Spinal cord (tissue), 10 donors: ENCODE measurements at places on chromosomes 2 and 18. TPM values are rescaled to one million over a fixed set of nuclear protein-coding genes. Genes with fewer than 3 reads are reported as not detected.

DNA sequence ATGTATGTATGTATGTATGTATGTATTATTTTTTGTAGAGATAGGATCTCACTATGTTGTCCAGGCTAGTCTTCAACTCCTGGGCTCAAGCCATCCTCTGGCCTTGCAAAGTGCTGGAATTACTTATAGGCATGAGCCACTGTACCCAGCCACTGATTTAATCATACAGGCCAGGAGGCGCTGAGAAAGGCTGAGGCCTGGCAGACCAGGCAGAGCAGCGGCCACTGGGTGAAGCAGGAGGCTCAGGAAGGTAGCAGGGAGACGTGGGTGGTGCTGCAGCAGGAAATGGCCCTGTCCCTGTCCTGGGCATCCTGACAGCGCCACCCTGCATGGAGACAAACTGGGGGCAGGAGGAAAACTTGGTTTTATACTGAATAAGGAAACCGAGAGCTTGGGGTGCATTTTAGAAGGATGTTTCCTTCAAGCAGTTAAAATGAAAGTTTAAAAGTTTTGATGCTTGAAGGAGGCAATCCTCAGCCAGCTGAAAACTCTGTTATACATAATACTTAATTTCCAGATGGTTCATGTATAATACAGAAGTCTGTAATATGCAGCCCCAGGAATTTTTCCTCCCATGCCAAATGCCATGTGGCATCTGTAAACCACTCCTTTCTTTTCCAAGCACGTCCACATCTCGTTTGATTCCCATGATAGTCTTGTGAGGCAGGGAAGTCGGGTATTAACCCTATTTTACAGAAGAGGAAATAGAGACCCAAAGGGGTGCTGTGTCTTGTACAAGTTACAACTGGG lies 182.4 kb downstream of the CELF4 start:
- peaks cover 3% of the 10 kb centered on the region for H3K27me3 ChIP-seq
- H3K36me3 ChIP-seq, result peaks cover 6% of the 10 kb centered on the region
- no peak overlapping the region for H3K4me3 ChIP-seq
- no peak overlapping the region for H3K27ac ChIP-seq
- H3K4me1 ChIP-seq, result peaks cover 29% of the 10 kb centered on the region

VSNL1 gene
- 423 TPM for polyA plus RNA-seq

DNA sequence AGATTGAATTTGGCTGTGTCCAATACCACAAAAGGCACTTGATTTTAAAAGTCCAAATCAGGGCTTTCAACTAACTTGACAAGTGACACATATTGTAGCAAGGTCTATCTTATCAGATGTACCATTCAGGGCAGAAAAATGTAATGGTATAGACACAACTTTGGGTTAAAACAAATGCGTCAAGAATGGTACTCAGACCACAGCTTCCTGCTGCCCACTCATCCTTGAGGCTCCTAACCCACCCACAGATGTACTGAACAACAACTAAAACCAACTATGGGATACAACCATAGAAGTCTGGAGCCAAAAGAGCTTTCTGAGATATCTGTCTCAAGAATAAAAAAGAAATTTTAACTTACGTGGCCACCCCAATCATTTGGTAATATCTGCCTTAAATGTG lies 105.2 kb downstream of the RBM43 start:
- H3K27ac ChIP-seq, result no peak overlapping the region
- no peak overlapping the region for H3K4me3 ChIP-seq
- H3K27me3 ChIP-seq, result no peaks in the 10 kb centered on the region
- DNase-seq, result no peak
- H3K4me1 ChIP-seq, result no peaks in the 10 kb centered on the region

TCF23 gene
- polyA plus RNA-seq, result 0.14 TPM

- no peak for DNase-seq
- no peaks in the 10 kb centered on the region for H3K36me3 ChIP-seq
- no peaks in the 10 kb centered on the region for H3K4me1 ChIP-seq
- H3K27ac ChIP-seq, result no peak overlapping the region
These were observed 63.3 kb upstream of the STK17B start for GRCh38 chr2:196234672-196235071.

GRCh38 chr2:217952409-217952808 lies 50.4 kb downstream of the TNS1 start:
- no peak for DNase-seq
- no peak overlapping the region for H3K27ac ChIP-seq
- peaks cover 21% of the 10 kb centered on the region for H3K36me3 ChIP-seq

GRCh38 chr2:19580264-19580663 lies 221.8 kb upstream of the OSR1 start:
- H3K27me3 ChIP-seq, result no peaks in the 10 kb centered on the region
- no peak overlapping the region for H3K27ac ChIP-seq
- H3K4me1 ChIP-seq, result no peaks in the 10 kb centered on the region

DNA sequence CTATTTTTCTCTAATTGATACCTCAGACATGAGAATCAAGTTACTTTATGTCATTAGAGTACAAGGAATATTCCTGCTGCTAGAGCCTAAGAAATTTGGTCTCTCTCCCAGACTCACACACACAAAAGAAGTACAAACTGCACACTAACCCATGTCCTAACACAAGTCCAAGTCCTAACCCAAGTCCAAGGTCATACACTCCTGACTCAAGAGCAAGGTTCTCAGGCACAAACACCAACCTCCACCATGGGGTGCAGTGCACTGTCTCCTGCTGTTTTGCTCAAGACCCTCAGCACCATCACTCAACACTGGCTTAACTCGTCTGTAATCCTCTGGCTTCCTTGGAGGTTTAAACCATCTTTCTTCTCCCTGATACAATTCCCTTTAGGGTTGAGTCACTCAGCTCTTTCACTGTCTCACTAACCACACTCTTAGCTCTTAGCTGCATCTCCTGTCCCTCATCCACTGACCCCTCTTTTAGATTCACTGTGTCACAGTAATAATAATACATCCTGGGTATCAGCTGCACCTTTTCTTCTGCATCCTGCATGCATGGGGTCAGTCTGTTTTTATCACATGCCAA lies 129.8 kb downstream of the BCL2L11 start:
- H3K27me3 ChIP-seq, result no peaks in the 10 kb centered on the region
- H3K27ac ChIP-seq, result no peak overlapping the region
- H3K4me1 ChIP-seq, result no peaks in the 10 kb centered on the region
- no peaks in the 10 kb centered on the region for H3K36me3 ChIP-seq
- DNase-seq, result no peak

- no peak overlapping the region for H3K4me3 ChIP-seq
- no peaks in the 10 kb centered on the region for H3K27me3 ChIP-seq
- H3K4me1 ChIP-seq, result no peaks in the 10 kb centered on the region
- DNase-seq, result no peak
- H3K27ac ChIP-seq, result no peak overlapping the region
These were observed 612.6 kb upstream of the ACVR2A start for GRCh38 chr2:147232225-147232669.

- H3K4me1 ChIP-seq, result no peaks in the 10 kb centered on the region
- DNase-seq, result no peak
- no peak overlapping the region for H3K4me3 ChIP-seq
These were observed 1518.2 kb upstream of the TMEFF2 start for GRCh38 chr2:193712912-193713311.
